ENCODE measurements at places on chromosomes 4 and X.

GRCh38 chr4:181508601-181509000 is 734.6 kb upstream of the TENM3 start:
- DNase-seq, result no peak

DNA sequence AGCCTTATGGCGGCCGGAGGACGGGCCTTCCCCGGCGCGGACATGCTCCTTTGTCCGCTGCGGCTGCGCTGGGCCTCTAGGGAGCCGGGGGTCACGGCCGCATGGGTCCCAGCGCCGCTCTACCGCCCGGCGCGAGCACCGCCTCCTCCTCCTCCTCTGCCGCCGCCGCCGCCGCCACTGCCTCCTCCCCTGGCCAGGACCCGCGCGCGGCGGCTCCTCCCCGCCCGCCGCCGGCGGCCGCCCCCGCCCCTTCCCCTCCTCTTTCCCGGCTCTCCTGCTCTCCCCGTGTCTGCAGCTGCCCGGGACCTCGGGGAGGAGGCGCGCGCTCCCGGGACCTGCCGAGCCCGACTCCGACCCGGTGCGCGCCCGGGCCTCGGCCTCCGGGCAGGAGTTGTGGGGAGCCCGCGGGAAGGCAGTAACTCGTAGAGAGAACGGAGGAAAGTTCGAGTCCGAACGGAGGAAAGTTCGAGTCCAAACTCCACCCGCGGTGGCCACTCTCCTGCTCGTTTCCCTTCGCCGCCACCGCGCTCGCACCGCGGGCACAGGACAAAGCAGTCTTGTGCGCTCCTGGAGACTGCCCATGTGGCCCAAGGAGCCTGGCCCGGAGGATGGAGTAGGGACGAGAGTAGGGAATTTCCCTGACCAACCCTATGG is at the start of gene ADGRA3:
Gene ADGRA3, minus strand, starts transcription at position 179 of the 654 bp plus-strand sequence. CDS start 282 bp downstream, outside the sequence.
- peak; percentile 36 for DNase-seq

DNA sequence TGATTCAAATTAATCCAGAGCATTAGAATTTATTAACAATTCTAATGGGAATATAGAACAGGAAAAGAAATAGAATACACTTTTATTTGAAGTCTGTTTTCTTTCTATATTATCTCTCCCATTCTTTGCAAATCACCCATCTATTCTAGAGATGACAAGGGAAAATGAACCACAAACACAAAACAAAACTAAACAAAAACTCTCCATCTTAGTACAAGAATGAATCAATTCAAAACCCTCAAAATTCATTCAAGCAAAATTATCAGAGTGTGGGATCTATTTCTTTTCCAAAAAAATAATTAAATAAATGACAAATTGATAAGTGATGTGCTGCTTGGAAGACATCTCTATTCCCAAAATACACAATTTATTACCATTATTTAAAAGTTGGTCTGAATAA is 400.1 kb upstream of the NWD2 start:
- DNase-seq, result no peak

DNA sequence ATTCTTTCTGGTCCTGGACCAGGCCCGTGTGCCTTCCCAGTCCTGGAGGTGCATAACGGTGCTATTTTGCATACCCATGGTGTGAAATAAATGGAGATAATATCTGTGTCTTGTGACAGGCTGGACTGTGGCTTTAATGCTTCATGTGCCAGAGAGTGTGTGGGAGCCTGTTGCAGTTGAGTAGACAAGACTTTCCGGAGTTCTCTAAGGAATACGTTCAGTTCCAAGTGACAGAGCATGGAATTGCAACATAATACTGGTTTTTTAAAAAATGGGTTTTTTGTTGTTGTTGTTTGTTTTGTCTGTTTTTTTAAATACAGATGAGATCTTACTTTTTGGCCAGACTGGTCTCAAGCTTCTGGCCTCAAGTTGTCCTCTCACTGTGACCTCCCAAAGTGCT is 74.0 kb downstream of the HPRT1 start:
- DNase-seq, result no peak

DNA sequence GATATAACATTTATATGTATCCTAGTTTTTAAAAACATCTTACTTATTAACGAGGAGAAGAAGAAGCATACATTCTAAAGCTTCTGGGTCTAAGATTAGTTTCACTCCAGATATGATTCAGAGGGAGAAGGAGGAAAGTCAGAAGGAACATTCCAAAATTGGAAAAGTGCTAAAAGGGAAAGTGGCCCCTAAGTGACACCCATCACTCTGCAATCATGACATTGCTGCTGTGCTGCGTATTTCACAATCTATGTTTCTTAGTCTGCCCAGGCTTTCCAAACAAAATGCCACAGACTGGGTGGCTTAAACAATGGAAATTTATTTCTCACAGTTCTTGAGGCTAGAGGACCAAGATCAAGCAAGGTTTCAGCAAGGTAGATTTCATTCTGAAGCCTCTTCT is 72.5 kb upstream of the ATOH1 start:
- DNase-seq, result no peak

DNA sequence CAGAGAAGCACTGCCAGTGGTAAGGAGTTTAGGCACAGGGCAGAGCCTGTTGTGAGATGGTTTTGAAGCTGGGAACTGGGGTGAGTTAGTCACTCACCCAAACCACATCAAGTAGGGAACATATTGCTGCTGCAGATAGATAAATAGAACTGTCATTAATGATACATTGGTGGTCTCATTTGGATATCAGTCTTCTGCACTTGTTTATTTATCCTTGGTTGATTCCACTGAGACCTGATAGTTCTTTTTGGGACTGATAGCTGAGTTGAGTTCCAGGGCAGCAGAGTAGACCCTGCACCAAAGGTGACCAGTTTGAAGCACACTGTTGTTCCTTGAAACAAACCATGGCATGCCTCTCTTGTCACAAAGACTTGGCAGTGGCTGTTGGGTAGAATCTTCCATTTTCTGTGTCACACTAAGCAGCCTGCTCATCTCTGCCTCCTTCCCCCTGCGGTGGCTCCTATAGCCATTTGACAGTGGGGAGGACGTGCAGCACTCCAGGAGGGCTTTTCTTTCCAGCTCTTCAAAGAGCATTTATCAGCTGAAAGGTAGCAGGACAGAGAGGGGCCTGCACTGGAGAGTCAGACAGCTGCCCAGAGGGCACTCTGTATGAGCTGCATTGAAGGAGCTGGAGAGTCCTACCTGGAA is 59.7 kb upstream of the TMEM164 start:
- no peak for DNase-seq

GRCh38 chr4:128191115-128191781 is 96.4 kb downstream of the PGRMC2 start:
- DNase-seq, result peak; percentile 43

DNA sequence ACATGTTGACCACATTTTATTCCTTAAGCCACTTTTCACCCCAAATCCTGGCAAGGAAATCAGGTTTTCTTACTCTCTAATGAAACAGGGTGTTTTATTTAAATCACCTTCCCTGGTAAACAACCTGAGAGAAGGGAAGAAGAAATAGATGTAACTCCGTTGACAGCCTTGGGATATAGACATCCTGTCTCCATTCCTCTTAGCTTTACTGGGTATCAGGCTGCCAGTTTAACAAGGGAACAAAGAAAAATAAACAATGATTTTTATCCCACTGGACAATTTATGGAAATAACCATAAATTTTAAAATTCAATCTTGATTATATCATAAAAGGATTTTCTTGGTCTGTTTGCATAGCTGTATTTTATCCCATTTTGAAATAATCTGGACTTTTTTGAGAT is 49.2 kb downstream of the EDNRA start:
- no peak for DNase-seq

DNA sequence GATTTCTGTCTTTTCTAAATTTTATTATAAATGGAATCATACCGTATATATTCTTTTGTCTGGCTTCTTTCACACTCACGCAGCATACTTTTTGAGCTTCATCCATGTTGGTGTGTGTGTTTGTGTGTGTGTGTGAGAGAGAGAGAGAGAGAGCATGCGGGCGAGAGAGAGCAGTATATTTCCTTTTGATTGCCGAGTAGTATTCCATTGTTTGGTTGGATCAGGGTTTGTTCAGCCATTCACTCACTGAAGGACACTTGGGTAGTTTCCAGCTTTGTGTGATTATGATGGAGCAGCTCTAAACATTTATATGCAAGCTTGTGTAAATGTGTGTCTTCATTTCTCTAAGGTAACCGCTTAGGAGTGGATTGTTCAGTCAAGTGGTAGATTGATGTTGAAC is 3.1 kb upstream of the L1CAM start:
- DNase-seq, result no peak

GRCh38 chr4:114178392-114178791 is 198.9 kb upstream of the ARSJ start:
- no peak for DNase-seq

- DNase-seq, result no peak
Measured at GRCh38 chr4:10245751-10246150, 129.2 kb upstream of the WDR1 start.

DNA sequence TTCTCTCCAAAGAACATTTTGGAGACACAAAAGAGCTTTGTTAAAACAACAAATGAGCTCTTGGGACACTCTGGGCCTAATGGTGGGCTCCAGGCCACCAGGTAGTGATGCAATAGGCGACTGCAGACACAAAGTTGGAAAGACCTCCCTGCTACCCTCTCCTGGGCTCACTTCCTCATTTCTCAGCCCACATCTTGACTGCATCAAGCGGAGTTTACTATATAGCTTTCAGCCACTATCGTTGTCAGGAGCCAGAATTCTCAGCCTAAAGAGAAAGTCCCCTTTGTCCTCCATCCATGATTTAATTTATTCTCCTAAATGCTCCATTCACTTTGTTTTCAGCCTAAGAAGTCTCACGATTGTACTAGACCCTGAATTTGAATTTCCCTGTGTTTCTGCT is 114.9 kb downstream of the EFHC2 start:
- DNase-seq, result no peak

DNA sequence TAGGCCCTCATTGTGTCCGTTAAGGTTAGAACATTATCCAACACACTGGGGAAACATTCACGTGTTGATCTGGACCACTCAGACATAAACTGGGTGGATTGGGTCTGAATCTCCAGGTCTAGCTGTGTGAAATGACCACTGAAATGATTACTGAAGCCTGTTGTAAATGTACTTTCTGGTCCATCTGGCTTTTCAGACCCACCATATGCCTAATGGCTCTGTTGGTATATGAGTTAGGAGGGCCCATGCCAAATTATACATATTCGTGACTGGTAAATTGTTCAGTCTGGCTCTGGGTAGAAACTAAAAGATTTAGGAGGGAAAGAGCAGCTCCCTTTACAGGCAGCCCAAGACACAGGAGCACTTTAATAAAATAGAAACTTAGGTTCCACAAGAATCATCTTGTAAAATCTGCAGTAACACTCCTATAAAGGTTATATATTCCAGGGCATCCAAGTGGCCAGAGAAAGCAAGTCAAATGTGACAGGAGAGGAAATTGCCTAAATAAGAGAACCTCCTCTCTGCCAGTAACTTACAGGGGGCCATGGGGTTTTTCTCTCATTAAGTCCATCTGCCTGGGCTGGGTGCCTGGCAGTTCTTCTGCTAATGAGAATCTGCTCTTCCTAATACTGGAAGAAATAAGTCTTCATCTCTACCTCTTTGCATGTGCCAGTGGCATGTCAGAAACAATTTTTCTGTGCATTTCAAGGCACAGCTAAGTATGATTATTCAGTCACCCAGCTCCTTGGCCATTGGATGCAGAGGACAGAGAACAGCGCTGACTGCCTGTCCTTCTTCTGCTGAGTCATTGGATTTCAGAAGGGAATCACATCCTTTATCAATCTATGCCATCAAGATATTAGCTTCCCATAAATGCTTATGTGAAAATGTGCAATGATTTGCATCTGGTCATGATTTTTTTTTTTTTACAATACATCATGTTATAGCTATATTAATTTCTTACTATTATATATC is 112.6 kb downstream of the GLRA2 start:
- no peak for DNase-seq

GRCh38 chr4:168917138-168917779 is 92.8 kb downstream of the CBR4 start:
- DNase-seq, result no peak

- DNase-seq, result peak; percentile 31
Measured at GRCh38 chrX:46325312-46325877, 219.8 kb downstream of the ZNF674 start.

DNA sequence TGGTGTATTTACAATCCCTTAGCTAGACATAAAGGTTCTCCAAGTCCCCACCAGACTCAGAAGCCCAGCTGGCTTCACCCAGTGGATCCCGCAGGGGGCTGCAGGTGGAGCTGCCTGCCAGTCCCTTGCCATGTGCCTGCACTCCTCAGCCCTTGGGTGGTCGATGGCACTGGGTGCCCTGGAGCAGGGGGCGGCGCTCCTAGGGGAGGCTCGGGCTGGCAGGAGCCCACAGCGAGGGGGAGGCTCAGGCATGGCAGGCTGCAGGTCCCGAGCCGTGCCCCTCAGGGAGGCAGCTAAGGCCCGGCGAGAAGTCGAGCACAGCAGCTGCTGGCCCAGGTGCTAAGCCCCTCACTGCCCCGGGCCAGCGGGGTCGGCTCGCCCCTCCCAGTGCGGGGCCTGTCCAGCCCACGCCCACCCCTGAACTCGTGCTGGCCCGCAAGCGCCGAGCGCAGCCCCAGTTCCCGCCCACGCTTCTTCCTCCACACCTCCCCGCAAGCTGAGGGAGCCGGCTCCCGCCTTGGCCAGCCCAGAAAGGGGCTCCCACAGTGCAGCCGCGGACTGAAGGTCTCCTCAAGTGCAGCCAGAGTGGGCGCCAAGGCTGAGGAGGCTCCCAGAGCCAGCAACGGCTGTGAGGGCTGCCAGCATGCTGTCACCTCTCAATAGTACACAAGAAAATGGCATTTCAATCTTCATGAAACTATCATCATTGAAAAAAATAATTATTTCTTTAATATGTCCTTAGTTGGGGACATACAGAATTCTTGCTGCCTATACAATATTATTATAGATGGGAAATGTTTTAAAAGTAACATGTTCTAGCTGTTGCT is 189.1 kb downstream of the SLC7A11 start:
- DNase-seq, result no peak

DNA sequence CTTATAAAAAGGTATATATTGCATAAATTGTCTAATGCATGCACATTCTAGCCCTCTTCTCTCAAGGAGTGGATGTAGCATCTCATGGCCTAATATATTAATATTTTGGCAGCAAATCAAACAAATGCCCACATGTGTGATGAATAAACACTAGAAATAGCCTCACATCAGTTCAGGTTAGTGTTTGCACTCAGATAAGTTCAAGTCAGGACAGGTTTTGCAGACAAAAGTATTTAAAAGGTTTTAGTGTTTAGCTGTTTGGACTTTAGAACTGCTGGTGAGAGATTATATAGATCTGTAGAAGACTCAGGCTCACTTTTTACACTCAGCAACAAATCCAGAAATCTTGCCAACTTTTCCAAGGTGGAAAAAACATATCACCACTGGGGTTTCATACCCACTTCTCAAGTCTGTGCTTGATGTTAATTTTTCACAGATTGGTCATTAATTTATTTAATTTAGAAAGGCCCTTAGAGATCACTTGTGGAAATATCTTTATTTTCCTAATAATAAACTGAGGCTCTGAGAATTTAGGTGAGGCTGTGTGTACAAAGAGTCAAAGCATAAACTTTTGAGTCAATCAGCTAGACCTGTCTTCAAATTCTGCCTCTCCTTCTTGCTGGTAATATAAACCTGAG is 362.6 kb downstream of the GASK1B start:
- DNase-seq, result no peak

GRCh38 chr4:128525992-128526630 is 238.5 kb upstream of the PGRMC2 start:
- DNase-seq, result no peak

Measured in stimulated activated CD8-positive, alpha-beta memory T cell treated with anti-CD3 and anti-CD28 coated beads, Interleukin-2, amount 100 ng/mL, for 48 hours (primary cell).